ENCODE measurements at places on chromosomes 4 and X. TPM values are rescaled to one million over a fixed set of nuclear protein-coding genes. Genes with fewer than 3 reads are reported as not detected.

DNA sequence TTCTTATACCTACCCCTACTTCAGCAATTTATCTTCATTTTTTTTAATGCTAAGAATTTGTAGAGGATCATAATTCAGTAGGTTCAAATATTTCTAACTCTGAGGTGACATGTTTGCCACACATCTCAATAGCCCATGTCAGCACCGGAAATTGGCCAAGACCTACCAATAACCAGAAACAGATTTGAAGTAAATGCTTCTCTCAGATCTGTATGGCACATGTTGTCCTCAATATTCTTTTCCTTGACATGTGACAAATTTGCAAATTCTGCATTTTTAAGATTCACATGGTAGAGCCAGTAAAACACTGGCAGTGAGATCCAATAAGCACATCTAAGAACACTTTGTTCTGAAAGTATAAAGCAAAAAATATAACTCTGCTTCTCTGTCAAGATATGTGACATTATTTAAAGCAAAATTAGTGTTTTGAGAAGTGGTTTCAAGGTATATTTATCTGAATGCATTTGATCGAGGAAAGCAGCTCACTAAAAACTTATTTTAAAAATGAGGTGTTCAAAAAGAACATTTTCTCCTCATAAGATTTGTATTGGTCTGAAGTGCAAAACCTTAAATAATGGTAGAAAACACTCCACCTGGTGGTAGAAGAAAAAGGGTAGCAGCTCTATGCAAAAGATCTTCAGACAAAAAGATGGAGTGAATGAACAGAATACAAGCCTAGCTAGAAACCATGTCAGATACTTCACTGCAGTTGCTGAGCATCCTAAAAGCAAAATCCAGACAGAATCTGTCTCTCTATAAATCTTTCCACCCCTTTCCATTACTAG lies 513.8 kb upstream of the FAM241A start:
- no peak for DNase-seq

- DNase-seq: no peak
These were observed 75.9 kb upstream of the CAMK2D start for GRCh38 chr4:113837397-113837796.

Gene HMX1
- not detected for total RNA-seq

Gene UNC5C
- 4.5 TPM for total RNA-seq
